Amygdala (tissue), 56 donors: ENCODE measurements at places on chromosomes 6 and 20.

- no peak for DNase-seq
These were observed 362.0 kb upstream of the CITED2 start for GRCh38 chr6:139736325-139736906.

DNA sequence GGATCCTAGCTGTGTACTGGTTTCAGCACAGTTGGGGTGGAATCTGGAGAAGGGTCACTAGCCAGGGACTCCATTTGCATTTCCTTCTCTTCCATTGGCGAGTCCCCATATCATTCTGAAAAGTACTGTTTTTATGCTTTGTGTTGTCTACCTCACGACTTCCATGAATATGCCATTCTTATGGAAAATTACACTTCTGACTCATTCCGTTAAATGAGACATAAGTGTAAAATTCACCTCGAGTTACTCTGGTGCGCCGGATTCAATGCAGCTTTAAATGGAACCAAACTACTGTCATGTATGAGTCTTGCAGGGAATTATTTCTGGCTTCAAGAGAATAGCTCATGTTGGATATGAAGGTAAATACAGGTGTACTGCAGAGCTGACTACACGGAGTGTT is 99.2 kb downstream of the PDE7B start:
- no peak for DNase-seq

DNA sequence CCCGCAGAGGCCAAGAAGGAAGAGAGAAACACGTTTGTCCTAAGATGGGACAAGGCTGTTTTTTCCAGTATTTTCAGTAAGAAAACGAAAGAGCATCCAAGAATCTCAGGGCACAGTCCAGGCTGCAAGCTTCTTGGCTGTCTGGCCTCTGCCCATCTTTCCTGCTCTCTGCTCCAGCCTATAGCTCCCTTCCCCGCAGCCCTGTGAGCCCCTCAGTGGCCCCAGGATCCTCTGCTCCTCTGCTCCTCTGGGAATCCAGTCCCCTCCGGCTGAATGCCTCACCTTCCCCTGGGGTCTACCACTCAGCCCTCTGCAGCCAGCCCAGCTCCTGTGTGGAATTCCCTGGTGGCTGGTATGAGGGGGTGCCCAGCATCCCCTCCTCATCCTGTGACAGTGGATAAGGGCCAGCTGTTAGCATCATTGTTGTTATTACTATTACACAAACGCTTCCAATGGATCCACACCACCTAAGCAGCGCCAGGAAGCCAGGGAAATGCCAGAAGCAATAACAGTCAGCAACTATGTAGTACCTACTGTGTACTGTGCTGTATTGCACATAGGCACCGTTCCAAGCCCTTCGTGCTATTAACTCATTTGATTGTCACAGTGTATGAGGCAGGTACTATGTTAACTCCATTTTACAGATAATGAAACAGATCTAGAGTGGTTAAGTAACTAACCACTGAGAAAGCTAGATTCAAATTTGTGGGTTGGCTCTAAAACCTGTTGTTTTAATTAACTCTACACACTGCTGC is 60.3 kb upstream of the PTPN1 start:
- no peak for DNase-seq

GRCh38 chr6:105974986-105975385 is 111.2 kb upstream of the PRDM1 start:
- no peak for DNase-seq

- no peak for DNase-seq
These were observed 227.9 kb upstream of the MARCKS start for GRCh38 chr6:113629256-113629655.

GRCh38 chr6:81511423-81511822 is 241.1 kb downstream of the TENT5A start:
- no peak for DNase-seq

GRCh38 chr20:3102575-3103368 is 18.2 kb upstream of the AVP start:
- DNase-seq = no peak

- DNase-seq = no peak
These were observed 47.1 kb downstream of the NEDD9 start for GRCh38 chr6:11185204-11185842.

DNA sequence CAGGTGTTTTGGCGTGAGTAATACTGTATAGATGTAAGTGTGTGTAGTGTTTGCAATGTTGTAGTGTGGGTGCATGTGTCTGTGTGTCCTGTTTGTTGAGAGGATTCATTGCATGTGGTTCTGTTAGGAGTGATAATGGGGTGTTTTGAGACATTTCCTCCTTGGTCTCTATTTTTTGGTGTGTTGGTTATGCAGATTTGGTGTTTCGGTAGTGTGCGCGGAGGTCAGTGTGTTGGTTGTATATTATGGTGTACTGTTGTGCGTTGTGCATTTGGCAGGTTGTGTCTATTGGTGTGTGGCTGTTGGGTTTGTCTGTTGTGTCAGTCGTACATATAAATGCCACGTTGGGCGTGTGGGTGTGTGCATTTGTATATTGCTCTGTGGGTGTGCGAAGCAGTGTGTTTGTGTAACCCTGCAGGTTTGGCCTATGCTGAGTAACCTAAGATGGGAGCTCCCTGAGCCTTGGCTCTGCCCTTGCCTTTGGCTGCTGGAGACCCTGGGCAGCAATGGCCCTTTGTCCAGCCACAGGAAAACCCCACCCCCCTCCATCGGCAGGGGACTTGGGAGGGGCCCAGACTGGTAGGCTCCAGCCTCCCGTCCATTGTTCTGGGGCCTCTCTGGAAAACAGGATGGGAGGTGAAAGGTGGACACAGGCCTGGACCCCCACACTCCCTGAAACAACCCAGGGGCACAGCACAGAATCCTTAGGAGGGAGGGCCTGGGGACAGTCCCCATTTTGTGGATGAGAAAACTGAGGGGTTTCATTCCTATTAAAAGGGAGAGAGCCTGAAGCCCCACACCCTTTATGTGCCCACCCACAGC is 10.3 kb upstream of the ID1 start:
- no peak for DNase-seq

DNA sequence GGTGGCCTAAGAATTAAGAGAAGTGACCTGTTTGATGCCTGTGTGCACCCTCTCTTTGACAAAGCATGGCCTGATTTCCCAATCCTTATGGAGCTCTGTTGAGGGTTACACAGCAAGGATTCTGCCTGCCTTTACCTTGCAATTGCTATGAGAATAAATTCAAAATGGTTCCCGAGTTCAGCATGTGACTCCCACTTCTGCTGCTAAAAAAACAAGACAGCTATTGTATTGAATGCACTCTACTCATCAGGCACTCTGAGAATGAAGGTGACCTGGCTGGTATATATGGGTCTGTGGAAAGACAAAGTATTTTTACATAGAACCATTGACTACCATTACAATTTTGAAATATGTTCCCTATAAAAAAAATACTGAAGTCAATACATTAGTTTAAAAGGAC is 190.3 kb downstream of the ATXN1 start:
- DNase-seq = no peak

DNA sequence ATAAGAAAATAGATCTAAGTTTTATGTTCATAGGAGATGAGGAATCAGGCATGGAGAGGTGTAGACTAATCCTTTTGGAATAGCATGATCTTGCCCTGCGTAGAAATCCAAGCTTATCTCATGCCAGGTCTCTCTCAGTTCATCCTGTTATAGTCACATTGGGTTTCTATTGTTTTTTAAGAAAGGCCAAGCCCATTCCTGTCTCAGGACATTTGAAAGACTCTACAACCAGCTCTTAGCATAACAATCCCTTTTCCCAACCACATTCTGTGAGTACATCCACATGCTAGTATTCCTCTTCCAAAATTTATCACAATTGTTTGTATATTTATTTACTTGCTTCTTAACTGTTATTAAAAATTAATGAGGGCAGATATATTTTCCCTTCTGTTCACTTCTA is 130.3 kb downstream of the MMUT start:
- DNase-seq = no peak

DNA sequence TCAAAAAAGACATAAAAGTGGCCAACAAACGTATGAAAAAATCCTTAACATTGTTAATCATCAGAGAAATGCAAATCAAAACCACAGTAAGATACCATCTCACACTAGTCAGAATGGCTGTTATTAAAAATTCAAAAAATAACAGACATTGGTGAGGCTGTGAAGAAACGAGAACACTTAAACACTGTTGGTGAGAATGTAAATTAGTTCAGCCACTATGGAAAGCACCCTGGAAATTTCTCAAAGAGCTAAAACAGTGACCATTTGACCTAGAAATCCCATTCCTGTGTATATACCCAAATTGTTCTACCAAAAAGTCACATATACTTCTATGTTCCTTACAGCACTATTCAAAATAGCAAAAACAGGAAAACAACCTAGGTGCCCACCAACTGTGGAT is 24.9 kb upstream of the NT5E start:
- no peak for DNase-seq

GRCh38 chr6:145349950-145350510 is 385.3 kb downstream of the EPM2A start:
- no peak for DNase-seq

- no peak for DNase-seq
These were observed 43.1 kb downstream of the CD109 start for GRCh38 chr6:73739096-73739495.

- DNase-seq = no peak
These were observed 25.9 kb downstream of the ZBP1 start for GRCh38 chr20:57594092-57594951.

DNA sequence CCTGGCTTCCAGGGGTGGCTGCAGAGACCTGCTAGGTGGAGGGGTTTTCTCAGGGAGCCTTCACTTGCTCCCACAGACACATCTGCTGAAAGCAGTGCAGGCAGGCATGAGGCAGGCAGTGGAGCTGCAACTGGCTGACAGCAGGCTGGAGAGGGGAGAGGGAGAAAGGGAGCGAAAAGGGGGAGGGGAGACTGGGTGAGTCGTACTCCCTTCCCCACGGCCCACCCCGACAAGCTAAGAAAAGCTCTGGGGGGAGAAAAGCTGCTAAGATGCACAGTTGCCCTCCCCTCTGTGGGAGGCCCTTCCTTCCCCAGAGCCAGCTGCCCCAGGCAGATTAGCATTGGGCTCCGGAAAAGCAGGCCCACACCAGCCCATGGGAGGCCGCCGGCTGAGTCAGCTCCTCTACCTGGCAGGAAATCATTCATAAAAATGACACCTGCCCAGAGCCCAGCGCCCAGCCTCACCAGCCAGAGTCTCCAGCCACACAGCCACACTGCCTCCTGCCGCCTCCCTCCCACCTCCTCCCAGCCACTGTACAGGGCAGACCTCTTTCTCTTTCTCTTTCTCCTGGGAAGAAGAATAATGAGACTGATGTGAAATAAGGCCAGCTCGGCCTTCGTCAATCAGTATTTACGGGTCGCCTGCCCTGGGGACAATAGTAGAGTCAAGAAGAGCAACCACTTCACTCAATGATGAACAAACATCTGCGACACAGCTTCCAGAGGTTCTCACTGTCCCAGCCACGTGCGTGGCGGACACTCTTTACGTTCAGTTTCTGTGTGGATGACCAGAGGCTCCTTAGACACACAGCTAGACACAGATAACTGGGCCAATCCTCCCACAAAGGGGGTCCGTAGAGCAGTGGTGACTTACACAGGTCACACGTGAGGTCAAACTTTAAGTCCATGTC is 7.7 kb upstream of the C20orf203 start:
- DNase-seq = peak; percentile 7

DNA sequence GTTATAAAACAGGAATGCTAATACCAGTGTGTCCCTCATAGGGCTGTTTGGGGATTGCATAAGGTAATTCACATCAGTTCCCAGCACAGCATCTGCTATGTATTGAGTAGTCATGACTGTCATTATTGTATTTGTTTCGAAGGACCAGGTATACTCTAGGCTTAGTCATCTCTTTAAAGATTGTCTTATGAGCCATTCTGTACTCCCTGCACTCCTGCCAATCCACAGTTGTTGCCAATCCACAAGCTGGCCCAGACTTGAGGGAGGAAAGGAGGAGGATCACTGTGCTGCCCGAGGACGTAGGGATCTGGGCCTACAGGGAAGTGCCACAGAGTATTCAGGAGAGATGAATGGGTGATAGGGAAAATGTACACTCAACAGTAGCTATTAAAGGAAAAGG is 113.0 kb upstream of the TIAM2 start:
- no peak for DNase-seq

DNA sequence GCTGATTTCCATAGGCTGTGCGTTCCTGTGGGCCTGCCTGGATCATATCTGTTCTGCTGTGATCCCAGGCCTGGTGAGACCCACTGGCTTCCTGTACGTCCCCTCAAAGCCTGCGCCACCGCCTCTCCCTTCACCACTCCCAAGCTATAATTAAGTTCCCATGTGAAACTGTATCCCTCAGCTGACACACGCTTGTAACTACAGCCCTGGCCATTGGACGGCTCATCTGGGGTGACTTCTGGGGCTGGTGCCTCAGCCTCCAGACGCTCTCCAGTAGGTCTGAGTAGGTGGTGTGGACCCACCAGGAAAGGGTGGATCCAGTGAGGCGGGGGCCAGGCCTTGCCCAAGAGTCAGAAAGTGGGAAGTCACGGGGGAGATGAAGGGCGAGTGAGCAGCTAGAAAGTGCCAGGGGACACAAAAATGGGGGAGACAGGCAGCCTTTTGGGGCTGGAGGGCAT is 21.0 kb downstream of the PPARD start:
- no peak for DNase-seq

- no peak for DNase-seq
These were observed 33.3 kb upstream of the TGM2 start for GRCh38 chr20:38198238-38198861.

DNA sequence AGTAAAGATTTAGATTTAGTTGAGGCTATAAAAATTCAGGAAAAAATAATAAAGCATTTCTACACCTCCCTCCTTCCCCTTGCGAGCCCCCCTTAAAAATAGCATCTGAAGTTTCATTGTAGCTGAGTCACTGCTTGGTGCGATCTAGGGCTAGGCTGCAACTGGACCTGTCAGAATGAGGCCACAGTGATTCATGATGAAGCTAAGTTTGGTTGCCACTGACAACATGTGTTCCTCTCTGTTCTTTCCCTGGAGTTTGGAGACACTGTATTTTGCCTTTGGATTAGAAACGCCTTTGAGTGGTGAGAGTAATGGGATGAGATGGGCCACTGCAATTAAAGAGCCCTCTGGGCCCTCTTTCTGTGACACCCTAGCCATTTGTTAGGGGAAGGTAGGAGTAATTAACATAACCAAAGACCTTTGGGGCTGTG is 334.1 kb downstream of the NRN1 start:
- DNase-seq = no peak

- DNase-seq = no peak
These were observed 68.7 kb downstream of the LY86 start for GRCh38 chr6:6657085-6657819.

GRCh38 chr6:85026021-85026420 is 261.6 kb upstream of the TBX18 start:
- no peak for DNase-seq

GRCh38 chr6:78390066-78390465 is 477.3 kb upstream of the IRAK1BP1 start:
- no peak for DNase-seq
